ENCODE measurements at places on chromosomes 5 and 9.

GRCh38 chr5:151037561-151038411, 17.4 kb downstream of the GPX3 start:
- DNase-seq, result no peak

GRCh38 chr5:78908173-78909061, 76.7 kb downstream of the ARSB start:
- DNase-seq, result no peak

- DNase-seq, result no peak
These were observed 186.5 kb downstream of the ARHGEF28 start for GRCh38 chr5:73812457-73812856.

- no peak for DNase-seq
These were observed 40.4 kb upstream of the RASGRF2 start for GRCh38 chr5:80919678-80920196.

GRCh38 chr9:90449213-90449925, 193.3 kb downstream of the DIRAS2 start:
- DNase-seq, result peak; percentile 8

DNA sequence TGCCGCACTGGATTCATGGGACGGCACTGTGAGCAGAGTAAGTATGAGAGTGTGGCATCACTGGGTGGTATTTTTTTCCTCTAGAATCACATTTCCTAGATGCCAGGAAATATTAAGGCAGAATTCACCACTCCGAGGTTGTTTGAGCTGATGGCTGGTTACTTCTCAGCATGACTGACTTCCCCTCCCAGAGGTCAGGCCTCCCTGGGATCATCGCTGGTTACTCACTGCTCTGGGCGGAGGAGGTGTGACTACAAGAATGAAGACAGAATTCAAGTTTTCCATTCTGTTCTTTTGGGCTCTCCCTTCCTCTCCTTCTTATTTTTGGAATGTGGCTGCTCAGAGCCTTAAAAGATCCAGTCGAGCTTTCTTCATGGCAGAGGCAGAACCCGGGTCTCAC, 76.6 kb upstream of the PRRC1 start:
- DNase-seq, result peak; percentile 14

Measured in non-pigmented ciliary epithelial cell (primary cell).